ENCODE measurements at places on chromosomes 16 and 17.

DNA sequence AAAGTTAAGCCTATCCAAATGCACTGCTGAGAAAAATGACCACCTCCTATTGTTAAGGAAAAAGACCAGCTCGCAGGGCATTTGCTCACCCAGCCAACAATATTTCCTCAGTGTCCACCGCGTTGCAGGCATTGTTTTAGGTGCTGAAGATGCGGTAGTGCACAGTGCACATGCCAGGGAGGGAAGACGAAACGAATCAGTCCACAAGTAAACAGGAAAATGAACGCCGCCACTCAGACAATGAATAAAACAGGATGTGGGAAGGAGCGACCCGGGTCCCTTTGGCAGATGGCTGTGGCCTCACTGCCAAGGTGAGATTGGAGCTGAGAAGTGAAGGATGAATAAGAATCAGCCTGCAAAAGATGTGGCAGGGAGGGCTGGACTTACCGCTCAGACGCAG is 249.2 kb downstream of the FOXL1 start:
- DNase-seq: no peak

- no peak for DNase-seq
These were observed 220.3 kb upstream of the IRX3 start for GRCh38 chr16:54506741-54507500.

- no peak for DNase-seq
These were observed 51.4 kb upstream of the ARHGAP44 start for GRCh38 chr17:12737740-12738469.

- no peak for DNase-seq
These were observed 3.1 kb downstream of the TLCD2 start for GRCh38 chr17:1707107-1707506.

GRCh38 chr17:51802544-51802943 is 356.0 kb downstream of the CA10 start:
- DNase-seq: no peak

GRCh38 chr16:3065069-3065741 is at the start of gene IL32:
Gene IL32 (plus strand): TSS chr16:3065640. CDS start chr16:3065812, 172 bp downstream.
- peak; percentile 84 for DNase-seq

GRCh38 chr16:70433458-70434103 is 5.3 kb downstream of the ST3GAL2 start:
- DNase-seq: peak; percentile 88

DNA sequence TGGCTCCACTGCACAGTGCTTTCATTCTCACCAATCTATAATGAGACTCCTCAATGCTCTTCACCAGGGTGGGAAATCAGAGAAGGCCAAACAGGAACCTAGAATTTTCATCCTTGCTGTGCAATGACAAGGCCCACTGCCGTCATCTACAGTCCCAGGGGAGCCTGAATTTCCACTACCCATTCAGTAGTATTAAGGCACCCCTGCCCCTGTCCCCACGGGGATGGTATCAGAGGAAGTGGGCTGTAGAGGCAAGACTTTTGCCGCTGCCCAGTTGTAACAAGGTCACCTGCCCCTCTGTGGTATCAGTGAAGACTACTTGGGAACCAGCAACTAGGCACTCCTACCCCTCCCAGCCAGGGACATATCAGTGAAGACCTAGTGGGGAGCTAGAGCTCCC is 104.5 kb downstream of the C16orf78 start:
- DNase-seq: no peak

GRCh38 chr17:52995147-52995546 is 827.6 kb upstream of the KIF2B start:
- DNase-seq: no peak

DNA sequence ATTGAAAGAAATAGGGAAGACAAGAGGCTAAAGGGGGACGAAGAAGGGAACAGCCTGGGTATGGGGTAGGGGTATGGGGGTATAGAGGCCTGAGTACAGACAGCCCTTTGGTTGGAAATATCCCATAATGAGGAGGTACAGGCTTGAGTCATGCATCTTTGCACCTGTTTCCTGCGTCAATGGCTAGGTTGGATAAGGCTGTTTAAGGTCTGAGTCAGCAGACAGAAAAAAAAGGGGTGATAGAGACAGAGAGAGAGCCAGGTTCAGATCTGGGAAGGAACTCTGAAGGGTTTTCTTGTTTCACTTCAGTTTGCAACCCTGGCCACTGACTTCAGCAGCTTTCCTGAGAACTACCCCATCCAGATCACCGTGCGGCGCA is 8.5 kb downstream of the FNDC8 start:
- DNase-seq: peak; percentile 16

DNA sequence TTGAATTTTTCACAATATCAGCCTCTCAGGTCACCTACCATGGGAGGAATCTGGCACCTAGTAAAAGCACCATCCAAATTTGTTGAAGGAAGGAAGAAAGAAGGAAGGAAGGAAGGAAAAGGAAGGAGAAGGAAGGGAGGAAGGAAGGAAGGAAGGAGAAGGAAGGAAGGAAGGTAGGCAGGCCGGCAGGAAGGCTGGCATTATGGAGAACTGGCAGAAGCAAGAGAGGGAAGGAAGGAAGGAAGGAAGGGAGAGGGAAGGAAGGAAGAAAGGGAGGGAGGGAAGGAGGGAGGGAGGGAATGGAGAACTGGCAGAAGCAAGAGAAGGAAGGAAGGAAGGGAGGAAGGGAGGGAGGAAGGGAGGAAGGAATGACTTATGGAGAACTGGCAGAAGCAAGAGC is 24.3 kb downstream of the WSCD1 start:
- DNase-seq: no peak

GRCh38 chr16:50036426-50036825 is 11.4 kb downstream of the CNEP1R1 start:
- DNase-seq: no peak

GRCh38 chr16:84881702-84882521 is 62.1 kb downstream of the CRISPLD2 start:
- DNase-seq: peak; percentile 96

DNA sequence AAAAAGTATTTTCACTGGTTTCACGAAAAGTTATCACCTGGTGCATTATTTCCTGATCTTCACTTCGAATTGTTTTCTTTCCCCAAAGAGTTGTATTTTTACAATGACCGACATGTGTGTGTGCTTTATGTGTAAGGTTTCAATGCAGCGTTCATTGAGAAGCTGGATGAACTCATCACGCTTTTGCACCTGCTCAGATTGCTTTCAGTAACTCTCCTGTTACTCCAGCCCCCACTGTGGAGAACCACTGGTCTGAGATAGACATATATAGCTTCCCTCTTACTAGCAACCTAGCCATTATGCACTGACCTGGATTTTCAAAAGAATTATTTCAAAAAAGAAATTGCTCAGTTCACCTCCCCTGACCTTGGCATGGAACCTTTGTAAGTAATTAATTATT is 178.3 kb upstream of the CHMP6 start:
- DNase-seq: no peak

All from EL (cell line).